ENCODE measurements at places on chromosomes 1 and 21.

GRCh38 chr1:58155418-58156123 lies 391.0 kb downstream of the OMA1 start:
- no peak for DNase-seq

DNA sequence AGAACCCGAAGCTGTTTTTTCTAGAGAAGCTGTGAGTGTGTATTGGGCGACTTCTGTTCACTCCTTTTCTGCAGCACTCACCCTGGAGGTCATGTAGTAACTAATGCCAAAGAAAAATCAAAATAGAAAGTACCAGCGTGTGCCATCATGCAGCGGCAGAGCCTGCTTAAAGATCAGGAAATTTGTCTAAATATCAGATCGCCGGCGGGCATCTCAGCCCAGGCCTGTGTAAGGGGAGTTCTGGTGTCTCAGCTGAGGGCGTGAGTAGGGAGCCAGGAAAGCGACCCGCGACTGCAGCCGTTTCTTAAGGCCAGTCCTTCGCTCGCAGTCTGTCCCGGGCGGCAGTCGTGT lies 768 bp downstream of the EDARADD start:
- DNase-seq, result no peak

DNA sequence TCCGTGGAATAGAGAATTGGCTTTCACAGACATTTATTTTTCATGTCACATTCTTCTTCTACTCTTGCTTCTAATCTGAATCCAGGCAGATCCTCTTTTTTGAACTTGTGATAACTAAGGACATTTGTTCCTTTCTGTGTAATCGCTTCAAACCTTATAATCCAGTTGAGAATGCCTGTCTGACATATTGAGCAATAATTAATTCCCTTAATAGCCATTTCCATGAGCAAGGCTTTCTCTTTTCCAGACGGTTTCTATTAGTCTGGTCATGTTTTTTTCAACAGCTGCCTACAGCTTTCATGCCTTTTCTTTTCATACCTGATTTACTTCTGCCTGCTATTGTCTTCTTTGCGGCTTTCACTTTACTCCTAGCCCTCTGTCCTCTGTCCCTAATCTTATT lies 163.4 kb downstream of the CYYR1 start:
- no peak for DNase-seq

- DNase-seq, result no peak
Observed at GRCh38 chr1:47280142-47280541, 33.8 kb downstream of the STIL start.

Data from dorsolateral prefrontal cortex (tissue), 122 donors.